ENCODE measurements at places on chromosomes 5 and 9. TPM values are rescaled to one million over a fixed set of nuclear protein-coding genes. Genes with fewer than 3 reads are reported as not detected.

Gene SMIM33
- total RNA-seq = not detected

Gene SPEF2
- total RNA-seq = 12.7 TPM

Gene NIM1K
- 0.88 TPM for total RNA-seq

Gene NHP2
- 66.2 TPM for total RNA-seq

Gene CDH9
- total RNA-seq = not detected

Gene OTULINL
- total RNA-seq = 0.36 TPM

Gene VCP
- 241 TPM for total RNA-seq

Gene RAI14
- total RNA-seq = 149 TPM

Gene SLC45A2
- total RNA-seq = 0.59 TPM

Gene CCDC171
- 5.8 TPM for total RNA-seq

Gene ADAMTS13
- 1.4 TPM for total RNA-seq

Gene NR5A1
- not detected for total RNA-seq

Gene FOXD1
- total RNA-seq = 17.0 TPM

Gene GMCL2
- total RNA-seq = not detected

Gene ZNF366
- total RNA-seq = not detected

Gene CSF2
- total RNA-seq = not detected

Gene MRPL36
- 35.7 TPM for total RNA-seq

Gene FOXI1
- not detected for total RNA-seq

Gene KIF12
- not detected for total RNA-seq

Gene INVS
- 26.2 TPM for total RNA-seq

Gene ANKRD55
- total RNA-seq = not detected

Gene NEUROG1
- not detected for total RNA-seq

Gene SLC34A3
- total RNA-seq = not detected

Measured in osteoblast (primary cell).